ENCODE measurements at places on chromosomes 12 and 14.

DNA sequence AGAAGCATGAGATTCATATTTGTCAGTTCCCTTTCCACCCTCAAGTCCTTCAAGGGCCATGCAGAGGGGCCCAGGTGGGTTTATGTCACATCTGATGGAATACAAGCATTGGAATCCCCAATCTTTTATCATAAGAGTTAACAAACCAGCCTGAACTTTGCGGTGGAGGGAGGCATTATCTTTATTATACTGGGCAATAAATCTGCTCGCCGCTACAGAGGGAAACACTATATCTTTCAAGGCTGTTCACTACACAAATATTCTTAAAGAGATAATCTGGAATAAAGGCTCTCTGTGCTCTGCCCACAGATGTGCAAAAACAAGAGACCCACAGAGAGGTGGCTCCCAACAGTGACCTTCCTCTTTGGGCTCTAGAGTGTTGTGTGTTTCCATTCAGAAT is 153.6 kb upstream of the PLEKHA5 start:
- no peak for DNase-seq

DNA sequence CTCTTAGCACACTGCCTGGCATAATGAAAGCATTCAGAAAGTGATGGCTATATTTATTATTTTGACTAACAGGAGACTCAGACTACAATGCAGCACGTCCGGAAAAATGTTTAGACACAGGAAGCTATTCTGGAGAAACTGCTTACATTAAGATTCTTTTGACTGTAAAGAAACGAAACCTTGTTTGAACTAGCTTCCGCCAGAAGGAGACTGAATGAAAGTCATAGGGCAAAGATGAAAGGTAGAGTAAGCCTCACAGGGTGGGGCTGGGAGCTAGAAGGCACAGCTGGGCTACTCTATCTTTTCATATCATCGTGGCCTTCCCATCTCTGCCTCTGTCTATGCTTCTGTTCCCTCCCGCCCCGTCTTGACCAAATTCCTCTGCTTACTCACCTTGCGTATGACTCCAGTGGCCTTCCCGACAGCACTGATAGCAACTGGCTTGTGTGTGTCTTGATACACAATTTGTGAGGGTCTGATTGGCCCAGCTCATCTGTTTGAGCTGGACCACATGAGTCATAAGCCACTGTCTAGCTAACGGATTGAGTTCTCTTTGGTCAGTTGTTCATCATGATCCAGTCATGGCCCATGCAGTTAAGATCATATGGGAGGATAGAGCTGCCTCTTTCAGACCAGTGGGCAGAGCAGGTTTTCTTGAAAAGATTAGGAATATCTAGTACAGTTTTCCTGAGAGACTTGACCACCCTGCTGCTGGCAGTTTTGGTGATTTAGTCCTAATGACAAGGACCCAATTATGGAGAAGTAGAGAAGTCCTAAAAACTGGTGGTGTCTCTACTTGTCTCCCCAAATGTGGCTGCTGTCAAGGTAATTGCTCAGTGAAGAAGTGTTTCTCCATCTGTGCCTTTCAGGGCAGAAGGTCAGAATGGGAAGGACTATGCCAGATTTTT is 151.5 kb upstream of the SLC38A2 start:
- peak; percentile 36 for DNase-seq

GRCh38 chr12:80235944-80236343 is 136.6 kb downstream of the OTOGL start:
- DNase-seq: no peak

GRCh38 chr12:44716711-44717110 is 159.4 kb downstream of the NELL2 start:
- DNase-seq: no peak

DNA sequence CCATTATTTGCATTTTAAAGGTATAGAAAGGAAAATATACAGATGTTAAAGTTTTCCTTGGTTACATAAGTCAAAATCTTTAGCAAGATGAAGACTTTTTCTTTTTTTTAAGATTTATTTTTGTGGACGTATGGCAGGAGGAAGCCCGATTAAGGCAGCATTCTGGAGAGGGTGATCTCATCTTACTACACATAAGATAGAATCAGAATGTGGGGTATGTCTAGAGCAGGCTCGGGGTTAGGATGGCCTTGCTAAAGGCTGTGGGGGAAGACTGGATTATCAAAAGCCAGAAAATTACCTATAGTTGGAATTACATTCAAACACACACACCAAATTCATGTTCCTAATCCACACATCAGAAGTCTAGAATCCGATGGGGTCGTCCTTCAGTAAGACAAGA is 79.6 kb upstream of the OTOGL start:
- DNase-seq: no peak

- no peak for DNase-seq
Observed at GRCh38 chr14:50974118-50974517, 29.8 kb upstream of the PYGL start.

DNA sequence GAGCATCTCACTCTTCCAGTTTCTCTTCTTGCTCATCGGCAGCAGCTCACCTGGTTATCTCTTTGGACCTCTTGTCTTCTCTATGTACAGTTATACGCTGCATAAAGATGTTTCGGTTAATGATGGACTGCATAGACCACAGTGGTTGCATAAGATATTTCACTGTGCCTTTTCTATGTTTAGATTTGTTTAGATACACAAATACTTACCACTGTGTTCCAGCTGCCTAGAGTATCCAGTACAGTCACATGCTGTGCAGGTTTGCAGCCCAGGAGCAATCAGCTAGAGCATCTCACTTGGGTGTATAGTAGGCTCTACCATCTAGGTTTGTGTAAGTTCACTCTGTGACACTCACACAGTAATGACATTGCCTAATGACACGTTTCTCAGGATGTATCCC is 57.6 kb downstream of the FBXL14 start:
- no peak for DNase-seq

GRCh38 chr12:9669534-9669933 is at the start of gene CLEC2D:
Gene CLEC2D, plus strand, starts transcription at chr12:9669713. Its CDS starts 22 bp downstream, at chr12:9669735.
- peak; percentile 59 for DNase-seq

GRCh38 chr12:64431791-64432190 is 20.1 kb upstream of the TBK1 start:
- DNase-seq: no peak

DNA sequence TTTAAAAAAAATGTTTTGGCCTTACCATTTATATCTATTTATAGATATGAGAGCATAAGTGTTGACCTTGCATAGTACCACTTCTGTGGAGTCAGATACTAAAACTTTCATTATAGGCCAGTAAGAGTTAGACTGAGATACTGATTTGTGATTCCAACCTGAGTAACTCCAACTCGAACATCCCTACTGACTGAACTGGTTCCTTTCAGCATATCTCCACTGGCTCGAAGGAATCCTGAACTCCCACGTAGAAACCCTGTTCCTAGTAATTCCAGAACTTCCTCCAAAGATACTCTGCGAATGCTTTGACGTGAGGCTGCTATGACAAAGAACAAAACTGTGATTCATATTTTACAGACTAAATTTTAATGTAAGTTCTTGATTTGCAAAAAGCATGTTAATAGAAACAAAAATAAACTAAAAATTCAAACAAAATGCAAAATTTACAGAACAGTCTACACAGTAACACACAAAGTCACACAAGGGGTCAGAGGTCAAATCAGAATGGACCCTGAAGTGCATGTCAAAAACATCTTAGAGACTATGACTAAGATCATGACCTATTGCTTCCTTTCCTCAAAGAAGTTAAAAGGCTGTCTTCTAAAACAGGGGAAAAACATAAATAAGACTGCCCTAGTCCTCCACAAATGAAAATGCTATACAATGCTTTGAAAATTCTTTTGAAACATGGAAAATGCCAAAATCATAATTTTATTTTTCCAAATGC is 31.5 kb downstream of the HEATR5A start:
- DNase-seq: no peak

GRCh38 chr14:75831455-75831854 is 150.3 kb downstream of the TGFB3 start:
- peak; percentile 15 for DNase-seq

DNA sequence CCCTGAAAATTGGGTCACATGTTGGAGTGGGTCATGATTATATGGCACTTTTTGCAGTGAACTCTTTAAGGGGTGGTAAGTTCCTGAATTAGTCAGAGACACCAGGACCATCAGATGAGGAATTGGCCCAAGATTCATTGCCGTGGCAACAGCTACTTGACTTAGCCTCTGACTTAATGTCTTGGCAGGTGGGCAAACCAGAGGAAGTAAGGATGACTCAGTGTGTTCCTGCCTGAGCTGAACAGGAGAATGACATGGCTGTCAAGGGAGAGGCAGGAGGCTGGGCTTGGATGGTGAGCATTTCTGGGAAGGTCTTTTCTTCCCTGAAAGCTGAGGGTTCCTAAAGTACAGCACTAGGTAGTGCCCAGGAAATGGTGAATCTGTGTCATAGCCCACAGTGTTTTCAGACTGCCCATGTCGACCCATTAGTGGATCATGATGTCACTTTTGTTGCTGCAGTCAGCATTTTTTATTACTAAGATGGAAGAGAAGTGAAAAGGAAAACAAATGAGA is 170.1 kb upstream of the PWP1 start:
- peak; percentile 60 for DNase-seq

DNA sequence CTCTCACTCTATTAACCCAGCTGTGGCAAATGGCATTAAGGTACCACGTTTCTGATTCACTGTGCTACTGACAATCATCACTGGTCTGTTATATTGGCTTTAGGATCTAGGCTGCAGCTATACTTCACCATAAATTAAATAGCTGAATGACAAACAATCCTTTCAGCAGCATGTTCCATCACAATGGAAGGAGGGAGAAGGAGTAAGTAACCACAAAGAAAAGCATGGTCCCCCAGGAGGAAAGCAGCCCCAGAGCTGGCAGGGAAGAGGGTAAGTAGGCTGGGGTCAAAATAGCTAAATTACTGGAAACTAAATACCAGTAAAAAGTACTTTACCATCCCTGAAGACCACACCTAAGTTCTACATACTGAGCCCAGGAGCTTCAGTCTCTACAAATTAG is 2.8 kb downstream of the ARMH4 start:
- DNase-seq: no peak

DNA sequence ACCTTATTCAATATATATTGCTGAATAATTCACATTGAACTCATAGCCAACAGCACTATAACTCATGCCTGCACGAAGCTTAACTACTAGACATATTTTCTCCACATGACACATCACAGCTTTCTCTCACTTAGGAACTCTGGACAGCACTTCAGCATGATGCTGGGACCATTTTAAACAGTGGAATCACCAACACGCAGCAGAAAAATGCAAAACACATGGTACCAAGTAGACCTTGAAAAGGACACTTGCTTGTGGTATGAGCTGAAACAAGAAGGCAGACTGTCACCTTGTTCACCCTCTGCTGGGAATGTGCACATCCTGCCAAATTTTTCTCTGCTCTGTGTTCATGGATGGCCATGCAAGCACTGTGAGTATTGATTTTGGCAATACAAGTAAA is 34.8 kb upstream of the CD9 start:
- no peak for DNase-seq

GRCh38 chr12:54981796-54982195 is 2.8 kb downstream of the TESPA1 start:
- peak; percentile 61 for DNase-seq

DNA sequence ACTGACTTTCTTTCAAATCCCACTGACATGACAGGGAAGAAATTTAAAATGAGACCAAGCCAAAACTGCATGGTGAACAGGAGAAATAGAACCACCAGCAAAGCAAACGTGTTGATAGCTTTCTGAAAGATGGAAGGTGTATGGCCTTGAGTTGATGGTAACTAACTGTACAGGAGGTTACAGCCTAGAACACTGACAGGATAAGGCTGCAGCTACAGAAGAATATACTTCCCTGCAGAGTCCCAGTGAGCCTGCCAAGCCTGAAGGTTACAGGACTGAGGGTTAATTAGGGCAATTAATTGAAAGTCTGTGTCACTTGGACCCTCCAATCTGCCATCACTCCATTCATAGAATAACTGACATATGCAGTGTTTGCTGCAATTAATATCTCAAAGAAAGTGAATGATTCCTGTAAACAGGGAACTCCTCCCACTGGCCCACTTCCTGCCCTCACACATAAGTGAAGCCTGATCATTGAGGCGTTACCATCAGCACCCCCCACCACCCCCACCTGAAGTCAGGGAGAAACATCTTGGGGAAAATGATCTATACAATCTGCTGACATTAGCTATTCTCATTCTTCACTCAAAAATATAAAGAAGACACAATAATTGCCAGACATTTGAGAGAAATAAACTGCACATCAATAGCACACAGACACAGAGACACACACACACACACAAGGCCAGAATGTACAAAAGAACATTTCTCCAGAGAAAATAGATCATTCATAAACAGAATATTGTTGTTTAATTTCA is 73.4 kb downstream of the GTF2A1 start:
- no peak for DNase-seq

GRCh38 chr12:51369581-51369980 is 21.6 kb downstream of the GALNT6 start:
- DNase-seq: no peak

GRCh38 chr14:21436567-21437062 is 19.3 kb downstream of the CHD8 start:
- no peak for DNase-seq

DNA sequence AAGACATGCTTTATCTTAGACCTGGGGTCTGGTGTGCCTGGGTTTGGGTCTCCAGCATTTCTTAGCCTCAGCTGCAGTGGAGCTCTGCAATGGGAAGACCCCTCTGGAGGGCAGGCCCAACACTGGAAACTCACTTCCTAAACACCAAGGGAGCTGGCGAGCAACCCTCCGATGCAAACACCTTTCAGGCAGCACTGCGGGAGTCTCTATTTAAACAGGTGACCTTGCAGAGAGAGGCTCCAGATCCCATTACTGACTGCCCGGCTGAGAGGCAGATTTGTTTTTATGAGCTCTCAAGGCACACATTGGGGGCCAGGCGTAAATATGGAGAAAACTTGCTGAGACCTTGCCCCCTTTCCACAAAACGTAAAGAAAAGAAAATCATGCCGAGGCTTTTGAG is 195.5 kb downstream of the PAX9 start:
- DNase-seq: no peak

- DNase-seq: no peak
Observed at GRCh38 chr12:93524386-93525133, 47.9 kb upstream of the SOCS2 start.

DNA sequence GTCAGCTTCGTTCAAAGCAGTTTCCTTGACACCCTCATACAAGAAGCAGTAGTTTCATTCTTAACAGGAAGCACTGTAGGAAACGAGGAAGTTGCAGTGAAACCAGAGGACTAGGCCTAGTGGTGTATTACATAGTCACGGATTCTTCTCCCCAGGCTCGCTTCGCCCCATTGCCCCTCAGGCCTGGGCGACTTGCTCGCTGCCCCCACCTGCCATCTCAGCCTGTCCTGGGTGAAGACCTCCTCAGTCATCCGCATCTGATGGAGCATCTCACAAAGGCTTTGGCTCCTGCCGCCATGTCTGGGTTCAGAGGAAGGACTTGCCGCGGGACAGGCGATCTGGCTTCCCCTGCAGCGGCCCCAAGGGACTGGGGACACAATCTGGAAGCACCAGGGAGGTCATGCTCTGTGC is 93.5 kb downstream of the LMNTD1 start:
- no peak for DNase-seq

- DNase-seq: no peak
Observed at GRCh38 chr14:71467361-71467811, 464.8 kb upstream of the RGS6 start.
